ENCODE measurements at places on chromosomes 11 and 22. TPM values are rescaled to one million over a fixed set of nuclear protein-coding genes. Genes with fewer than 3 reads are reported as not detected.

DNA sequence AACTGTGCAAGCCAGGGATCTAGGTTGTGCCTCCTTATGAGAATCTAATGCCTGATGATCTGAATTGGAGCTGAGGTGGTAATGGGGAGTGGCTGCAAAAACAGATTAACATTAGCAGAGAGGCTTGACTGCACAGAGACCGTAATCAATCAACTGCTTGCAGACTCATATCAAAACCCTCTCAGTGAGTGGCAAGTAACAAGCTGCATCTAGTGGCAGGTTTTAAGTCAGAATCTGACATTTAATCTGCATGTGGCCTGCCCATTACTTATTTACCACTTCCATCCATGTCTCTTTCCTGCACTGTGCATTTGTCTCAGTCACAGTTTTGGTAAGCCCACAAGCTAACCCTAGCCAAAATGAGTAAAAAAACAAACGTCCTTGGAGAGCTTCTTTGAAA, 11.2 kb downstream of the C11orf58 start:
- no peak for DNase-seq
- H3K4me3 ChIP-seq, result no peak overlapping the region
- H3K4me1 ChIP-seq, result peaks cover 9% of the 10 kb centered on the region
- peaks cover 97% of the 10 kb centered on the region for H3K36me3 ChIP-seq

DNA sequence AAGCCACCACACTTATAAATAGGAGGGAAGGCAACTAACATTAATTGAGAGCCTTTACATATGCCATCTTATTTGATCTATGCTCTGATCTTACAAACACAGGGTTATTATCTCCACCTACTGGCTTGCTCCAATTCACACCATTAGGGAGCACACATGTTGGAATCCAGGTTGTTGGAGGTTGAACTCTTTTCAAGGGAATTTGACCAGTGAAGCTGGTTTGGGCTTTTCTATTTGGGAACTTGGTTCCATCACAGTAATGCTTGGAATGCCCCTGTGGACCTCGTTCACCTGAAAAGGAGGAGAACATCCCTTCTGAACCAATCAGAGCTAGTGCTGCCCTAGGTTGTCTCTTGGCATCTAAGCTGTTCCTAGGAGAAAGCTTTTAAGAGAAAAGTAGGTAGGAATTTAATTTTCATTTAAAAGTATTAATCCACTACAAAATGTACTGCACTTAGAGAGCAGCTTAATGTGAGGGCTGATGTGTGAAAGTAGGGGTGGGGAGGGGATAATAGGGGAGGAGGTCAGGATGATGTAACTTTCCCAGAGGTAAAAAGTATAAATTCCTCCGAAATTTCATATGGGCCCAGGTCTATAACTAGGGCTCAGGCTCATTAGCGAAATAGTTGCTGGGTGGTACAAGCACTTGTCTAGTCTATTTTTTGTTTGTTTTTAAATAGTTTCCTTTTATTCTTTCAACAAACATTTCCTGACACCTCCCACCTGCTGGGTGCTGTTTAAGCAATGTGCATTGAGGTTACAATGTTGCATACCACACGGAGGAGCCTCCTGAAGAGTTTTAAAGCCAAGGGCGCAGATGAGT, 7.6 kb upstream of the MICAL2 start:
- no peak for DNase-seq
- no peaks in the 10 kb centered on the region for H3K27me3 ChIP-seq
- peaks cover 5% of the 10 kb centered on the region for H3K4me1 ChIP-seq
- no peaks in the 10 kb centered on the region for H3K36me3 ChIP-seq
- H3K4me3 ChIP-seq, result no peak overlapping the region

Gene TSGA10IP
- not detected for total RNA-seq

DNA sequence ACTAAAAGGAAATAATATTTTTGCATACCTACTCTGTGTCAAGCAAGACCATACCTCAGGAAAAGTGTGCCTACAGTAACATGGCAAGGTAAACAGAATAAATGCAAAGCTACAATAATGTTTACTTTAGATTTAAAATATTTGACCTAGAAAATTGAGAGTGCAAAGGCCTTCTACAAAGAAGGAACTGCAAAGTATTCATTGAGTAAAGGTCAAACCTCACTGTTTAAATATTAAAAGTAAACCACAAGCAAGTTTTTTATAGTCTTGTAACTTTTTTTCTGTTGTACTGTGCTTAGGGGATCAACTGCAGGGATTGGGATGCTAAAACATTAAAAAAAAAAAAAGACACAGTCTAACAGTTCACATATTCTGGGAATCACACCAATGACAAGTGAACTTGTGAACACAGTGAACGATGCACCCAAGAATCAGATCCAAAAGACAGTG, 48.8 kb downstream of the CWF19L2 start:
- H3K4me3 ChIP-seq, result no peak overlapping the region
- no peaks in the 10 kb centered on the region for H3K27me3 ChIP-seq
- H3K27ac ChIP-seq, result no peak overlapping the region
- H3K4me1 ChIP-seq, result no peaks in the 10 kb centered on the region

DNA sequence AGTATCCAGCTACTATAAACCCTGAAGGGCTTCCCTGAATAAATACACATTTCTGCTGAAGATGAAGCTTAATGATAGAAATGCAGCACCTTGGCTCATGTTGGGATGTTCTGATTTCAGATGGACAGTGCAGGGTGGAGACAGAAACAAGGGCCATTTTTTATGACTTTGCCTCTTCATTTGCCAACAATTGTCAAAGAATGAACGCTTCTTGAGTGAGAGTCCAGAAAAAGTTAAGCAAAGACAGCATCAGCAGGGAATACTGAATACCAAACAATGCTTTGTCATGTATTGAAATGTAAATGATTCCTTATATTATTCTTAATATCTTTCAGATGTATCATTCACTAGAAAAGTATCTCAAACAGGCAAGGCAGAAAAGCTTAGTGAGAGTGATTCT, 84.9 kb downstream of the TRPC6 start:
- DNase-seq, result no peak
- no peaks in the 10 kb centered on the region for H3K27me3 ChIP-seq
- no peak overlapping the region for H3K27ac ChIP-seq

GRCh38 chr11:64742087-64742888, 1.7 kb downstream of the RASGRP2 start:
- H3K36me3 ChIP-seq, result no peaks in the 10 kb centered on the region
- H3K27me3 ChIP-seq, result peaks cover 57% of the 10 kb centered on the region
- H3K4me1 ChIP-seq, result peaks cover 8% of the 10 kb centered on the region
- no peak overlapping the region for H3K27ac ChIP-seq
- DNase-seq, result no peak

Gene GPR137
- total RNA-seq, result 49.5 TPM

Gene SCGB1A1
- not detected for total RNA-seq

- no peak overlapping the region for H3K4me3 ChIP-seq
- peaks cover 15% of the 10 kb centered on the region for H3K36me3 ChIP-seq
- no peaks in the 10 kb centered on the region for H3K27me3 ChIP-seq
- no peak overlapping the region for H3K27ac ChIP-seq
- no peaks in the 10 kb centered on the region for H3K4me1 ChIP-seq
- DNase-seq, result no peak
Measured at GRCh38 chr22:30871391-30872284, 96.9 kb downstream of the MORC2 start.

DNA sequence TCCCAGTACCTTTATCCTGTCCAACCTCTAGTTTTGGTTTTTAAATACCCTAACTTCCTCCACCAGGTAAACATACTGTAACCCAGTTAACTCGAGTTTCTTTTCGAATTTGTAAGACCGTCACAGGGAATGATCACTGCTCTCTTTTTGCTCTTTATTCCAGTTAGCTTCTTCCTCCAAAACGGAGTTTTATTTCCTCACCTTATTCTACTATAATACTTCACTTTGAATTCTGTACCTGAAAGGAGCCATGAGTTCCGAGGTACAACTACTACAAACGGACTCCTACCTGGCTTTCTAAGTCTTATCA, 1.4 kb downstream of the NUP98 start:
- H3K27ac ChIP-seq, result peak overlapping the region; percentile 93
- DNase-seq, result no peak
- peaks cover 9% of the 10 kb centered on the region for H3K4me1 ChIP-seq
- H3K36me3 ChIP-seq, result peaks cover 52% of the 10 kb centered on the region

- no peaks in the 10 kb centered on the region for H3K27me3 ChIP-seq
- no peaks in the 10 kb centered on the region for H3K36me3 ChIP-seq
- H3K4me1 ChIP-seq, result no peaks in the 10 kb centered on the region
- no peak for DNase-seq
- H3K4me3 ChIP-seq, result no peak overlapping the region
Measured at GRCh38 chr11:80733790-80734189, 1293.0 kb upstream of the TENM4 start.

Gene HPX
- 0.71 TPM for total RNA-seq

DNA sequence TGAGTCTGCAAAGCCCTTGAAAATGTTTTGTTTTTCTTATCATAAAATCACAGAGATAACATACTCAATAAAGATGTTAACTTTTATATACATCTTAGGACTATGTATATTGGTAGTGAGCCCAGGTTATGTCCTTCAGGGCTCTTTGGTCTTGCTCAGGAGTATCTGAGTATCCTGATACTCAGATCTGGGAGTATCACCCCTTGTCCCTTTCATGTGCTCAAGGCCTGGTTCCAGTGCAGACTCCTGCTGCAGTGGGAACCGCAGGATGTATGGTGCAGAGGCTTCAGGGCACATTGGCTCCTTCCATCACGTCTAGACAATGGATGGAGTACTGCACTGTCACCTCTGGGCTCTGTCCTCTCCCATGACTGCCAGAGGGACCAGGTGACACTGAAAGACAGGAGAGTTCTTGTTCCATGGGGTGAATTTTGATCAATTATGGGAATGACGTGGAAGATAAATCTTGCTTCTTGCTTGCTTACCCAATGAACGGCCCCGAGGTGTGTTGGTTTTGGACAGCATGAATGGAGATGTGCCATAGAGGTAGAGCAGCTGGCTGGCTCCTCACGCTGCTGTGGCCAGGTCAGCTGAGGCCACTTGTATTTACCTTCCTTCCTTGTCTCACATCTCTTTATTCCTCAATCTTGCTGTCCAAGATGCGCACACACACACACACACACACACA, 215.5 kb downstream of the ARHGAP42 start:
- H3K4me1 ChIP-seq, result no peaks in the 10 kb centered on the region
- no peak for DNase-seq
- no peak overlapping the region for H3K27ac ChIP-seq
- no peak overlapping the region for H3K4me3 ChIP-seq
- H3K27me3 ChIP-seq, result no peaks in the 10 kb centered on the region

Gene HORMAD2
- total RNA-seq, result not detected

Gene MOGAT2
- total RNA-seq, result not detected

DNA sequence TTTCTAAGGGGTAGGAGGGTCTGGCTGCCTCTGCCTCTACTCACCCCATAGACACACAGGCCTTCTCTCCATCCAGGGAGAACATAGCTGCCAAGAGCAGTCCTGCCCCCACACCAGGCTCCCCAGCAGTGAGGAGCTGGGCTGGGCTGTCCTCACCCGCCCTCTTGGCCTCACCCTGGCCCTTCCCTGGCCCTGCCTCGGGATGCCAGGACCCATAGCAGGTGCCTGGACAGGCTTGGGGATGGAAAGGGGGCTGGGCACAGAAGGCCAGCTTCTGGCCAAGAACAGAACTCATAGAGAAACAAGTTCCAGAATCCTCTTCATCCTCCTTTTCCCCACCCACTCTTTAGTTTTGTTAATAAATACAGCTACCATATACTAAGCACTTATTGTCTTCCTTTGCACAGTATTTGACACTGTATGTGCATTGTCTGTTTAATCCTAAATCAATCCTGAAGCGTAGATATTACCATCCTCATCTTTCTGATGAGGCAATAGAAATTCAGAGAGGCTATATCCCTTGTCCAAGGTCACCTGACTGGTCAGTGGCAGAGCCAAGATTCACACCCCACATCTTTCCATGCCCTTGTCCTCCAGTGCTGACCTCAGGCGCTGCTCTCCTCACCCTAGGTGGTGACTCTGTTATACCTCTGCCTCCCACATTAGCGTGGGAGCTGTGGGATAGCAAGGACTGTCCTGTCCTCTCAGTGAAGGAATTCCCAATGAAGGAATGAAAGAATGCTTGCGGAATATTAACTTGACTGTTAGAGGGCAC, 22.0 kb upstream of the MYOD1 start:
- H3K4me1 ChIP-seq, result no peaks in the 10 kb centered on the region
- no peak overlapping the region for H3K27ac ChIP-seq
- H3K36me3 ChIP-seq, result no peaks in the 10 kb centered on the region
- H3K27me3 ChIP-seq, result peaks cover 44% of the 10 kb centered on the region
- no peak for DNase-seq
- no peak overlapping the region for H3K4me3 ChIP-seq

Gene CBL
- 45.7 TPM for total RNA-seq

- H3K27ac ChIP-seq, result no peak overlapping the region
- peaks cover 2% of the 10 kb centered on the region for H3K36me3 ChIP-seq
- peaks cover 5% of the 10 kb centered on the region for H3K4me1 ChIP-seq
- DNase-seq, result peak; percentile 51
- no peak overlapping the region for H3K4me3 ChIP-seq
- no peaks in the 10 kb centered on the region for H3K27me3 ChIP-seq
Measured at GRCh38 chr11:95256321-95256779, 25.3 kb upstream of the SESN3 start.

Gene LMO2
- 0.66 TPM for total RNA-seq

- no peak overlapping the region for H3K4me3 ChIP-seq
- H3K36me3 ChIP-seq, result no peaks in the 10 kb centered on the region
- H3K27me3 ChIP-seq, result no peaks in the 10 kb centered on the region
- H3K4me1 ChIP-seq, result peaks cover 6% of the 10 kb centered on the region
Measured at GRCh38 chr11:113173126-113173525, 141.3 kb upstream of the TTC12 start.

Gene SLC22A8
- total RNA-seq, result not detected

Data from MCF 10A (cell line).